ENCODE measurements at places on chromosomes 11 and 22.

GRCh38 chr11:11545285-11546275, 76.2 kb downstream of the GALNT18 start:
- DNase-seq = no peak

- DNase-seq = no peak
These were observed 402.3 kb downstream of the TBC1D22A start for GRCh38 chr22:47164514-47165337.

DNA sequence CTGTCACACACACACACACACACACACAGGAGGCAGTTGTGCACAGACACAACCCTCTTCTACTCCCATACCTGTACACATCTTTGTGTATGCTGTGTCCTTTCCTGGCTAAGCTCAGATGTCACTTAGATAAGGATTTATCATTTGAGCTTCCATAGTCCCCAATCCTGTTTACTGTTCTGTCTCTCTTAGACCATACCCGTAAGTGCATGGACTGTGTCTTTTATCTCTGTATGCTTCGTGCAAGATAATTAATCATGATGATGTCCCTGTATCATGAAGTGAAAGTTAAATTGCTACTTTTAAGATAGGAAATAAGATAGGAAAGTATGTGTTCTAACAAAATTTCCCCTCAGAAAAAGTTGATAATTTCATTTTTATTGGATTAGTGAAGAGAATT, 30.3 kb downstream of the PRMT3 start:
- no peak for DNase-seq

DNA sequence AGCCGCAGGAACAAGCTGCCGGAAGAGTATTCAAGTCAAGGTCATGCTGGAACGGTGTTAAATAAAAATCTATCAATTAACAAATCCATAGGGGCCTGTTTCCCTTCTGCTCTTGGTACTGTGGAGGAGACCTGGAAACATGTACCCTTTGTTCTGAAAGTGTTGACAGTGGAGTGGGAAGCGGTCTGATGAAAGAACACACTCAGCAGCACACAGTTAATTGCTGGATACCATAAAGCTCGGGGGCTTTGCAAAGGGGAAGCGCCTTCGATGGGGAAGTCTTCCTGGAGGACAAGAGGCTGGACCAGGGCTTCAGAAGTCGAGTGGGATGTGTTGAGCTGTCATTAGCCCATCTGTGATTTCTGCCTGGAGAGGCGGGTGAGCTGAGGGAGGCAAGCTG, 112.5 kb upstream of the CLPB start:
- DNase-seq = no peak

DNA sequence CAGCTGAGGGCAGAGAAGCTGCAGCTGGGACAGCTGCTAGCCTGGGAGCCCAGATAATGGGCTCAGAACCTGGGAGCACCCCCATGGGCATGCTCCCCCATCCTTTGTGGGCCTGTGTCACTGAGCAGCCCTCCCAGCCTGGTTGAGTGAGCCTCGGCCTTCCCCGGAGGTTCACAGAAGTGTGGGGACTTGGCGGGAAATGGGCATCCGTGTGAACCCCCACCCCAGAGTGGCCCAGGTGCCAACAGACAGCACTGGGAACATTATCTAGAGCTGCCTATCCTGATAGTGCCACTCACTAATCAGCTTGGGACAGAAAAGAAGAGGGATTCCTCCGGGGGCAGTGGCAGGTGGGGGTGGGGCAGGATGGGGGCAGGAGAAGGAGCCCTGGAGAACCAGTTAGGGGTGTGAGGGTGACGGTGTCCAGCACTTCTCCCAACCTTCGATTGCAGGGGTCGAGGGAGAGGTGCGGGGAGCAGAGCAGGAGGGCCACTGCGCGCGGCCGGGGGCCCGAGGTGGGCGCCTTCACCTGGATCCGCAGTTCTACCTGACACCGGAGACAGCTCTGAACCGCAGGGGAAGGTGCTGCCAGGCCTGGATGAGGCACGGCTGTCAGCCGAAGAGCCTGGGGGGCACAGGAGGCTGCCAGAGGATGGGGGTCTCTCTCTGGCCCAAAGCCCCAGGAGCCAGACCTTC, 33.1 kb downstream of the FLRT1 start:
- no peak for DNase-seq

- no peak for DNase-seq
These were observed 28.4 kb downstream of the GRAMD1B start for GRCh38 chr11:123458501-123458900.

- peak; percentile 19 for DNase-seq
These were observed 74.6 kb upstream of the SUSD2 start for GRCh38 chr22:24106385-24107381.

GRCh38 chr11:85751724-85752123, 59.2 kb downstream of the SYTL2 start:
- peak; percentile 83 for DNase-seq

DNA sequence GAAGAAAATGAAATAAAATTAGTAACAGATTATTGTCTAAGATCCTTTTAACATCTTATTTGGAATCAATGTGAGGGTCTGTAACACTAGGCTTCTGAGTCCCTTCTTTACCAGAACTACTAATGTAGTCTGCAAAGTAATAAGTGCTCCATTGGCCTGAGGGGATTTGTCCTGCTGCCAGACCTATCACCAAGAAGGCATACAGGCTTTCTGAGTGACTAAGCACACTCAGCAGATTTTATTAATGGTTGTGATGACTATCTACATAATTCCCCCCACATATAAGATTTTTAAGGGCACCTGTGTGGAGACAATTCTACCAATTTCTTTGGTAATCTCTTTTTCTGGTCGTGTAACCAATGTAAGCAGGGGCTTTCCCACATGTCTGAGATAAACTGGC, 365.0 kb upstream of the FAT3 start:
- peak; percentile 21 for DNase-seq

GRCh38 chr11:75964071-75964470, 149.1 kb downstream of the UVRAG start:
- no peak for DNase-seq

GRCh38 chr11:64207256-64208085, 950 bp downstream of the FERMT3 start:
- peak; percentile 87 for DNase-seq

DNA sequence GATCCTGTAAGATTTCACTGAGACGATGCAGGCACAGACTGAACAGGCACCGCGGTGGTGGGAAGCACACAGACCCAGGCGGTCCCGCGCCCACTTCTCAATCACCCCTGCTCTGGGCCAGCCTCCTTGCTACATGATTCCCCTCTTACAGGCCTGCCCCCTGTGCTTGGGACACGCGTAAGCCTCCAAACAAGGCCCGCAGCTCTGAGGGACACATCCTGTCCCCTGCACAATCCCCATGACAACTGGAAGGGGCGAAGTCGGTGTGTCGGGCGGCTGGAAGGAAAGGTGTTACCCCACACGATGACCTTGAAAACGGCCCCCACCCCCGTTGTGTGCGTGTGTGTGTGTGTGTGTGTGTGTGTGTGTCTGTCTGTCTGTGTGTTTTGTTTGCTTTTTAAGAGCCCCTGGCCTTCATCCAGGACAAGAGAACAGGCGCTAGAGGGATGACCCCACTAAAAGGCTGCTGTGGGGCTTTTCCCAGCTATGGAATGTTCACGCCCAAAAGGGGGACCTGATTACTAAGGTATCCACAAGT, 13.1 kb downstream of the CELSR1 start:
- no peak for DNase-seq

DNA sequence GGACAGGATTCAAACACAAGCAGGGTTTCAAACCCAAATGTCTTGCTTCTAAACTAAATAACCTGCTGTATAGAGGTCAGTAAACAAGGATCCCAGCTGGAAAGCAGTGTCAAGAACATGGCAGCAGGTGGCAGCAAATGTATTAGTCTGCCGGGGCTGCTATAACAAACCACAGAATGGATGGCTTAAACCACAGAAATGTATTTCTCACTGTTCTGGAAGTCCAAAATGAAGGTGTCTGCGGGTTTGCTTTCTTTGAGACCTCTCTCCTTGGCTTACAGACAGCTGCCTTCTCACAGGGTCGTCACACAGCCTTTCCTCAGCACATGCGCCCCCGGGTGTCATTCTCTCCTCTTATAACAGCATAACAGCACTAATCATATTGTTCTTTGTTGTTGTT, 65.1 kb upstream of the LRRC55 start:
- peak; percentile 71 for DNase-seq

DNA sequence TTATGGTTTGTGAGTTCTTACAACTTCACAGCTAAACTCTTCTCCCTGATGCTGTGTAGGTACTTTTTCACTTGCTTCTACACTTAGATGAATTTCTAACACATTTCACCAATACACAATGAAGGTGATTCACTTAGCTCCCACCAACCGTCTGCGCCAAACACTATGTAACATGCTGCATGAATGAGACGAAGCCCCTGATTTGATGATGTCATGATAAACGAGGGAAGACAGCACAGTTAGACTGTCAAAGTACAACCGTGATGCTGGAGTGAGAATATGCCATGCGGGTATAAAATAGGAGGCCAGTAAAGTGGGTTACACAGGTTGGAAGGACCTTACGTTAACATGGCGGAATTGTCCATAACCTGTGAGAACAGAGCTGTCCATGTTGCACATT, 100.8 kb downstream of the KCNA4 start:
- DNase-seq = no peak

DNA sequence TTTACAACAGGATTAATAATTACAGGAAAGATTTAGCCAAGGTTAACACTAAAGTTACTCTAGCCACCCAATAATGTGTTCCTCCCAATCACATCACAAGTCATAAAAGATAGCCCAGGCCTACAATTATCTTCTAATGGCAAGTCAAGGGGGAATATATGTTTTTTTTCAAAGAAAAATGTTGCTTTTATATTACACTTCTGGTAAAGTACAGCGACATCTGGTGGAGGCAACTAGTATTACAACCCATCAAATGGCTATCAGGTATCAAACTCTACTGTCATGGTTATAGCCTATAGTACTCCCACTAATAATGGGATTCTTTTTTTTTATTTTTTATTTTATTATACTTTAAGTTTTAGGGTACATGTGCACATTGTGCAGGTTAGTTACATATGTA, 71.8 kb downstream of the XRRA1 start:
- no peak for DNase-seq

DNA sequence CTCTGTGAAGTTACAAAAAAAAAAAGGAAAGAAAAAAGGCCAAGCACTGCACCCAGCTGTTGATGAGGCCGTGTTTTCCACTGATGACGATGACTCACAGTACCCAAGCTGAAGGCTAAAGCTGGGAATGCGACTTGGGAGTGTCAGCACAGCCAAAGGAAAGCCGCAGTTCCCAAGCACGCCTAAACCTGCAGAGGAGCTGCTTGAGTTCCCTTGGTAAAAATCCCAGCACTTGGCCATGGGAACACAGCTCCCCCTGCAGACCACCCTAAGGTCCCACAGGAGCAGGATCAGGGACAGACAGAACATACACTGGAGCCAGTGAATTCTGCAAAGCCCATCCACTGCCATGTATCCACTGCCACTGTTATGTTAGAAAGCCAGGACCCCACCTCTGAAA, 39.9 kb downstream of the SERGEF start:
- DNase-seq = peak; percentile 81

GRCh38 chr22:22111983-22112382, 129.4 kb upstream of the TOP3B start:
- no peak for DNase-seq

- no peak for DNase-seq
These were observed 11.9 kb downstream of the MICALL1 start for GRCh38 chr22:37917874-37918548.

- DNase-seq = peak; percentile 81
These were observed at the start of gene CPT1A for GRCh38 chr11:68841718-68842426. Gene CPT1A, minus strand, starts transcription at chr11:68841916. Its CDS starts 26,442 bp downstream, at chr11:68815474.

GRCh38 chr11:134543645-134544044, 131.6 kb upstream of the B3GAT1 start:
- DNase-seq = no peak
